ENCODE measurements at places on chromosomes 4 and X.

- DNase-seq, result no peak
Observed at GRCh38 chrX:118550792-118551191, 55.2 kb downstream of the DOCK11 start.

GRCh38 chr4:10832806-10833628, 148.4 kb upstream of the CLNK start:
- DNase-seq, result no peak

DNA sequence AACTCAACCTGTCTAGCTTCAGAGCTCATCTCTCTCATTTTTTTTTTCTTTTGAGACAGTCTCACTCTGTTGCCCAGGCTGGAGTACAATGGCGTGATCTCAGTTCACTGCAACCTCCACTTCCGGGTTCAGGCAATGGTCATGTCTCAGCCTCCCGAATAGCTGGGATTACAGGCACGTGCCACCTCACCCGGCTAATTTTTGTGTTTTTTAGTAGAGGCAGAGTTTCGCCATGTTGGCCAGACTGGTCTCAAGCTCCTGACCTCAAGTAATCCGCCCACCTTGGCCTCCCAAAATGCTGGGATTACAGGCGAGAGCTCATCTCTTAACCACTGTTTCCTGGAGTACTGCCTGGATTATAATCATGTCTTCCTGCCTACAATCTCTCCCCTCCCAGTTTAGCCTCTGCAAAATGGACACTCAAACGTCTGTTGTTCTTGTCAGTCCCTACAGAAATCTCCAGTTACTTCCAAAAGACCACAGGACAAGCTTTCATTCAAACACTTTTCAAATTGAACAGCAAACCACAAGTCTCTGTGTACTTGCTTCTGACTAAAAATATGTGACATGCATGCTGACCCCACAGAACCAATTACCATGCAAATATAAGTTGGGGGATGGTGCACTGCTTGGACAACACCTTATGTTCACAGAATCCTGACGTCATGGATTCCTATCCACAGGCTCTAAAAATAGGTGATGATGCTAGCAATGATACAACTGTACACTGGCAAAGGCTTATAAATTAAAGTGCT, 137.2 kb downstream of the SH3KBP1 start:
- DNase-seq, result no peak

- DNase-seq, result no peak
Observed at GRCh38 chr4:176011529-176011928, 54.1 kb upstream of the WDR17 start.

DNA sequence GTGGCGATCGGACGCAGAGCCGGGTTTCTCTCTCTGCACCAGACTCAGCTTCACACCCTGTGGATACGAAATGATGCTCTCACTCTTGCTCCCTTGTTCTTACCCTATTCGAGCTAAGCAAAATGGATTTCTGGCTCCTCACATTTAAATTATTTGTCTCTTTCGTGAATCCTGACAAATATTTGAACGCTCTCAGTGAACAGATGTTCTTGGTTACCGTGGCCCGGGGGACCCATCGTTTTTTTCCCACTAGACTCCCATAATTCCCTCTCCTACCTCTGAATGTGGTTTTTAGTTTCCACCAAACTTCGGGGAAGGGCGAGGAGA, 630 bp downstream of the SMARCA5 start:
- DNase-seq, result no peak

DNA sequence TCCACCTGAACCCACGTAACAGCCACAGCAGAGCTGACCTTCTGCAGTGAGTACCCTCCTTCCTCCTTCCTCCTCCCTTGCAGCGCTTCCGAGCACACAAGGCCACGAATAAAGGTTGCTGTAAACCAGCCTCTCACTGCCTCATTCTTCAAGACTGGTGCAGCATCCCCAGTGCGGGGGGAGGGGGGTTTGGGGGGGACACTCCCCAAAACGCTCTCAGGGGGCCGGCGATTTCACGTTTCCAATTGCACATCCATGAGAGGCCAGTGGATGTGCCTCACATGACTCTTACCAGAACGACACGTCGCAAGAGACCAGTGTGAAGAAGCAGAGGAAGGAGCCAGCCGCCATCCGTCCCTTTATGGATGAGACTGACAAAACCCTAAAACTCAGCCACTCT, 5.2 kb downstream of the DHRSX start:
- DNase-seq, result no peak
